ENCODE measurements at places on chromosomes 13 and 19.

DNA sequence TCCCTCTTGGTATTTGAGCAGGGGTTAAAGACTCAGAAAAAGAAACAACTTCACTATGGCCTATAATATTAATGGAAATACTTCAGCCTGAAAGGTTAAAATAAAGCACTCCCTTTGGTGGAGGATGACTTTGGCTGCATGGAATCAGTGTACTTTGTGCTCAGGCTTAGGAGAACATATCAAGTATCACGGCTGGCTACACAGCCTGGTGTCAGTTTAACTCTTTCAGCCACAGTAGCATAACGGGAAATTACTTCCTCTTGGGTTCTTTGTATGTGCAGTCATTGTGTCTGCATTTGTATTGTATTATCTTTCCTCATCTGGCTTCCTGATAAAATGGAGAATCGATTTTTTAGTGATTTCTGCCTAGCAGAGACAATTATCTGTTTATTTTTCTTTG is 239.0 kb downstream of the GGACT start:
- no peak for DNase-seq

DNA sequence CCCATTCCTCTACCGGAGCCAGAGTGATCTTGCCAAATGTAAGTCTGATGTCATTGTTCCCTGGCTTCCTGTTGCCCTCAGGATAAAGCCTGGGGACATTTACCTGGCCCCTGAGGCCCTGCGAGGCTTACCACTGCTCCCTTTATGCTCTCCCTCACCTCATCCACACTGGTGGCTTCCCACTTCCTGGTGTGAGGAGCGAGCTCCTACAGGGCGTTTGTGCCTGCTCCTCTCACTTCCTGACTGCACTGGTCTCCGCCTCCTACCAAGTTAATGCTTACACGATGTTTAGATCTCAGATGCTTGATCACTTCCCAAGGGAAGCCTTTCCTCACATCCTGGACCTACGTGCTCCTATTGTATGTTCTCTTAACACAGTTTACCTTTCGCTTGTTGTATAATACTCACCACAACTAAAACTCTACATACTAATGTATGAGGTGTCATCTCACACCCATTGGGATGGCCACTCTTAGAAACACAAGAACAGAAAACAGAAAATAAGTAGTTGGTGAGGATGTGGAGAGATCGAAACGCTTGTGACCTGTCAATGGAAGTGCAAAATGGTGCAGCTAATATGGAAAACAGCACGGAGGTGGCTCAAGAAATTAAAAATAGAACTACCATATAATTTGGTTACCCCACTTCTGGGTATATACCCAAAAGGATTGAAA is 177.6 kb downstream of the SHISA2 start:
- DNase-seq = no peak

- no peak for DNase-seq
Observed at GRCh38 chr13:31110617-31111016, 51.1 kb downstream of the HSPH1 start.

- DNase-seq = no peak
Observed at GRCh38 chr13:86298725-86299124, 499.5 kb upstream of the SLITRK6 start.

DNA sequence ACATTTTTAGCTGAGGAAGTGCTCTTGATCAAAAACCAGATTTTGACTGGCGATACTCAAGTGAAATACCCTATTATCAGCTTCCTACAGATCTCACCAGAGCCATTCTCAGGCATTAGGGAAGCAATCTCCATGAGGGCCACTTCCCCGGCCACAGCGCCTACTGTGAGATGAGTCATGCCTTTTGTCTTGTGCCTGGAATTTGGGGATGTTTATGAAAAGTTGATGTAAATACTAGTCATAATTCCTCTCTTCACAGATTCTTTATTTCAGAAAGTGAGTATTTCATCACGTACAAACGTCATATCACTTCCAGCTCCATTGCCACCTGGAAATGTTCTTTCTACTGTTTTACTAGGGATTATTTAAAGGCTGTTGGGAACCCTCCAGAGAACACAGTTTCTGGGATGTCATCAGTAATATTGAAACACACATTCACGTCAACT is 25.3 kb upstream of the SLC46A3 start:
- no peak for DNase-seq

DNA sequence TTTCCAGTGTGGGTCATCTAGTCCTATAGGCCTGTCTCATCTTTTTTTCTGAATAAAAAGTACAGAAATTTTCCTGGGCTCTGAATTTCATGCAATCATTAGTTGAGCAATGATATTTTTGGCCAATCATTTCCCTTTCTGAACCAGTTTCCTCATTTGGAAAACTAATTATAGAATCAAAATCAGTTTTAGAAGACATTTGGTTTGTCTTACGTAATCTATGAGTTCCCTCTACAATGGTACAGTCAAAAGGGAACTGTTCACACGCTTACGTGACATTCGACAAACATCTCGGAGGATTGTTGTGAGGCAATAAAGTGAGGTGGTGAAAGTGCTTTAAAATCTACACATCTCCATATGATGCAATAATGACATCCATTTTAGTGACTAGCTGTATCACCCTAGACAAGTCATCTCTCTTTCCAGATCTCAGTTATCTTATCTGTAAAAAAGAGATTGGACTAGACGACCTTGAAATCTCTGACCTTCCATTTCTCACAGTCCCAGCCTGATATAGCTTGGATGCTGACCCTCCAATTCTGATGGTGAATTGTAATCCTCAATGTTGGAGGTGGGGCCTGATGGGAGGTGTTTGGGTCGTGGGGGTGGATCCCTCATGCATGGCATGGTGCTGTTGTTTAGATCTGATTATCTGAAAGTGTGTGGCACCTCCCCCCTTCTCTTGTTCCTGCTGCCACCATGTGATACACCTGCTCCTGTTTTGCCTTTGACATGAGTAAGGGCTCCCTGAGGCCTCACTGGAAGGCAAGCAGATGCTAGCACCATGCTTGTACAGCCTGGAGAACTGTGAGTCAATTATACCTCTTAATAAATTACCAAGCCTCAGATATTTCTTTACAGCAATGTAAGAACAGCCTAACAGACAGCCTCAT is 26.7 kb downstream of the FLT1 start:
- DNase-seq = no peak

- no peak for DNase-seq
Observed at GRCh38 chr13:46609052-46609451, 56.1 kb downstream of the LRCH1 start.

DNA sequence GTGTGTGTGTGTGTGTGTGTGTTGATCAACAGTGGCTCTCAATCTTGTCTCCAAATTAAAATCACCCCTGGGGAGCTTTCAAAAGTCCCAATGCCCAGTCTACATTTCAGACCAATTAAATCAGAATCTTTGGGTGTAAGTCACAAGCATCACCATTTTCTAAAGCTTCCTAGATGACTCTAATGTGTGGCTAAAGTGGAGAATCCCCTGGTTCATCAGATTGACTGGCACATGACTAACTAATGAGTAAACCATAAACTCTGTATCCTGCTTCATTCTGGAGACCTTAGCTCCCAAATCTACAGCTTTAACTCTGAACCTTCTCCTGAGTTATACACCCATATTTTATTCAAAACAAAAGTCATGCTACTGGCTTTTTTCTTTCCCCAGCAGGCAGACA is 131.3 kb downstream of the SUCLA2 start:
- DNase-seq = no peak

GRCh38 chr13:52048516-52048915 is 24.0 kb downstream of the UTP14C start:
- no peak for DNase-seq

DNA sequence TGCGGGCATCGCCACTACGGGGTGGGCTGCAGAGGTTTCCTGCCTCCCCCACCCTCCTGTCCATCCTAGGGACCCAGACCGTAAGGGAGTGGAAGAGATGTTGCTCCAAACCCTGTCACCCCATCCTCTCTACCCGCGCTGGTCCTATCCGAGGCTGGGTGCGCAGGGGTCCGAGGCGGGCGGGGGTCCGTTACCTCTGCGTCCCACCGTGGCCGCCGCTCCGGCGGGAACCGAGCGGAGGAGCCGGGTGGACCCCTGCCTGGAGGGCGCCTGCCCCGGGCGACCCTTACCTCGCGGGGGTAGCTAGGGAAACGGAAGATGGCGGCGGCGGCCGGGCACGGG is at the start of gene DGKH:
DGKH (plus strand) TSS at position 307 of the 342 bp plus-strand sequence. CDS start 126 bp downstream, outside the sequence.
- no peak for DNase-seq

- DNase-seq = peak; percentile 79
Observed at GRCh38 chr19:48489608-48490216, 20.5 kb downstream of the CYTH2 start.

GRCh38 chr13:28805193-28805819 is 14.8 kb upstream of the MTUS2 start:
- DNase-seq = peak; percentile 30

GRCh38 chr19:4972509-4973230 is 3.8 kb downstream of the KDM4B start:
- no peak for DNase-seq

DNA sequence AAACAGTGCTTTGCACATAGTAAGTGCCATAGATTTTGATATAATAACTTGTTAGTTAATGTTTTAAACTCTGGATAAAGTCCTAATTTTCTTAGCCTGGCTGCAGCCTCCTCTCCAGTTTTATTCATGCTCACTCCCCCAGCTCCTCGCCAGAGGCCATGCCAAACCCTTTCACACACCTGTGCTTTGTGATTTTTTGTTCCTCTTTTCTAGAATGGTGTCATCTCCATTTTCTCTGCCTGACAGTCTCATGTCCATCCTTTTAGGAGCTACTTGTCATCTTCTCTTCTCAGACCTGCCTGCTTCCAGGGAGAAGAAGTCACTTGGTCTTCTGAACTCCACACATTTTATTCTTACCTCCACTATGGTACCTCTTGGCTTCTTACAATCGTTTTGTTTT is 55.8 kb upstream of the SPATA13 start:
- DNase-seq = no peak

GRCh38 chr19:11151181-11151580 is 4.4 kb downstream of the SPC24 start:
- no peak for DNase-seq

DNA sequence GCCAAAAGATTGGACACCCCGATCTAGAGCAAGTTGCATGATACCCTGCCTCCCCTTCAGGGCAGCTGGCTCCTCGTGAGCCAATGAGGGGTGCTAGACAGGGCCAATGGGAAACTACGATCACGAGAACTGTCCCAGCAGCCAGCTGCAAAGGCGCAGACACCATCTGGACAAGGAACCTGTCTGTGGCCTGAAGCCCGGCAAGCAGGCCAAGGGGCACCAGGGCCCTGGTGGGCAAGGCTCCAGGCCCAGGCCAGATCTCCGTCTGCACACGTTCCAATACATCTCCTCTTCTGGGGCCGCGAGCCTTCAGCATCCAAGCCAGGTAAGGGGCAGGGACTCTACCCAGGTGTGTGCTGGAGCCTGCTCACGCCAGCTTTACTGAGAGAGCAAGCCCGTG is 20.2 kb downstream of the MED26 start:
- DNase-seq = no peak

DNA sequence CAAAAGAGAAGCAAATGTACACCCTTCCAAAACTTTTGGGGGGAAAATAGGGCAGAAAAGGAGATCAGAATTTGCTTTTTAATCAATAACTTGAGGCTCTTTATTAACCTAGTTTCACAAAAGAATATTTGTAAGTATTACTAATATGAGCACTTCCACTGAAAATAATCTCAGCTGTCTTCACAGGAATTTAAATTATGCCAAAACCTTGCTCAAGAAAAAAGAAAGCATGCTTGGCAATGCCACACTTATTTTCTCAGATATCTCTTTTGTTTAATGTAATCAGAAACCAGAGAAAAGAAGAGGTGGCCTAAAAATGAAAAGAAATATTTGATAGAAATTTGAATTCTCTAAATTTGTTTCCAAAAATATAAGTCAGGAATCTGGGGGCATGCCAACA is 234.9 kb upstream of the GPC6 start:
- no peak for DNase-seq

DNA sequence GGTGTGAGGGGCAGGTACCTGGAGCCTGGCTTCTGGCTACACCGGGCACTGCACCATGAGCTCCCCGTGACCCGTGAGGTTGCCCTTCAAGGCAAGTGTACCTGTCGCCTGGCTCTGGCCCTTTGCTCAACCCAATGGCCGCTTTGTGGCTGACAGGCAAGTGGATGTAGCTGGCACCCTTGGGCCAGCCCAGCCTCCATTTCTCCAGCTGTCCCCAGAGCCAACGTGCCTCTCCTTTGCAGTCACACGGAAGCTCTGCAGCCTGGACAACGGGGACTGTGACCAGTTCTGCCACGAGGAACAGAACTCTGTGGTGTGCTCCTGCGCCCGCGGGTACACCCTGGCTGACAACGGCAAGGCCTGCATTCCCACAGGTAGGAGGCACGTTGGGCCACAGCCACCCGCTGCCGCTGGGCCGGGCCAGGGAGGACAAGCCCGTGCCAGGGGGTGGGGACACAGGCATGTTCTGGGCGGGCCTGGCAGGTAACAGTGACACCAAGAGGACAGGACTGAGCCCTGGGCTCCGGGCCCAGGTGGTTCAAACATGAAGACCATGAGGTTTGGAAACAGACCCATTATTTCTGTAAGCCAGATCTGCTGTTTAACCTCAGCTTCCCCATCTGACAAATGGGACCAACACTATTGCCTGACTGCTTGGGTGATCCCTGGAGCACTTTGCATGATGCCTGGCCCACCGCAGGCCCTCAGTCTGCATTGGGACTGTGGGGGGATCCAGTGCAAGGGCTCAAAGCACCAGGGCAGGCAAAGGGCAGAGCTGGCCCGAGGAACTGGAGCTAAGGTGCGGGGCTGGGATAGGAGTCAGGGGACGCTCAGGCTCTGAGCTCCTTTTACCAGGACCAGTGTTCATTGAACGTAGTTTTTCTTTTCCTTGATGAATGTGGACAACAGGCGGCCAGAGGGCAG is 17.5 kb upstream of the PROZ start:
- no peak for DNase-seq

GRCh38 chr19:10643968-10644259 is 10.2 kb upstream of the ILF3 start:
- DNase-seq = no peak

- DNase-seq = no peak
Observed at GRCh38 chr13:91302111-91302510, 45.4 kb upstream of the MIR17HG start.

- no peak for DNase-seq
Observed at GRCh38 chr13:20673715-20674114, 29.8 kb upstream of the IL17D start.

DNA sequence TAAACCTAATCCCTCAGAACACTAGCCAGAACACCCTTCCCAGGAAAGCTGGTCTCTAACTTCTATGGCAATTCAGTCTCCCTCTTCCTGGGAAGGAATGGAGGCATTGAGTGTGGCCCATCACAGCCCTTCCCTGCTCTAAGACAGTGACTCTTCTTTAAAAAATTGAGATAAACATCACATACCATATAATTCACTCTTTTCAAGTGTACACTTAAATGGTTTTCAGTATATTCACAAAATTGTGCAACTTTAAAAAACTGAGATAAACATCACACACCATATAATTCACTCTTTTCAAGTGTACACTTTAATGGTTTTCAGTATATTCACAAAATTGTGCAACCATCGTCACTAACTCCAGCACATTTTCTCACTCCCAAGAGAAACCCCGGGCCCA is 116.5 kb downstream of the MIPEP start:
- DNase-seq = no peak

GRCh38 chr13:70527599-70527998 is 419.3 kb upstream of the KLHL1 start:
- no peak for DNase-seq

GRCh38 chr19:18478545-18479311 is 40.8 kb upstream of the ISYNA1 start:
- peak; percentile 33 for DNase-seq
